ENCODE measurements at places on chromosomes 4 and X. TPM values are rescaled to one million over a fixed set of nuclear protein-coding genes. Genes with fewer than 3 reads are reported as not detected.

SYN1 gene
- not detected for total RNA-seq

ADAMTS3 gene
- total RNA-seq: 2.9 TPM

CLTRN gene
- total RNA-seq: 0.59 TPM

RAB40AL gene
- 2.0 TPM for total RNA-seq

GRCh38 chr4:133823177-133823576 is 378.4 kb downstream of the PABPC4L start:
- no peak for DNase-seq
- no peak overlapping the region for H3K4me3 ChIP-seq
- H3K4me1 ChIP-seq: no peaks in the 10 kb centered on the region
- H3K27ac ChIP-seq: no peak overlapping the region
- H3K27me3 ChIP-seq: no peaks in the 10 kb centered on the region

HHIP gene
- total RNA-seq: under 0.01 TPM

SOWAHD gene
- 1.9 TPM for total RNA-seq

DCAF12L1 gene
- not detected for total RNA-seq

GRCh38 chr4:139622901-139623381 is 42.7 kb upstream of the MGST2 start:
- no peak overlapping the region for H3K27ac ChIP-seq
- no peaks in the 10 kb centered on the region for H3K4me1 ChIP-seq
- DNase-seq: no peak
- H3K4me3 ChIP-seq: no peak overlapping the region

DNA sequence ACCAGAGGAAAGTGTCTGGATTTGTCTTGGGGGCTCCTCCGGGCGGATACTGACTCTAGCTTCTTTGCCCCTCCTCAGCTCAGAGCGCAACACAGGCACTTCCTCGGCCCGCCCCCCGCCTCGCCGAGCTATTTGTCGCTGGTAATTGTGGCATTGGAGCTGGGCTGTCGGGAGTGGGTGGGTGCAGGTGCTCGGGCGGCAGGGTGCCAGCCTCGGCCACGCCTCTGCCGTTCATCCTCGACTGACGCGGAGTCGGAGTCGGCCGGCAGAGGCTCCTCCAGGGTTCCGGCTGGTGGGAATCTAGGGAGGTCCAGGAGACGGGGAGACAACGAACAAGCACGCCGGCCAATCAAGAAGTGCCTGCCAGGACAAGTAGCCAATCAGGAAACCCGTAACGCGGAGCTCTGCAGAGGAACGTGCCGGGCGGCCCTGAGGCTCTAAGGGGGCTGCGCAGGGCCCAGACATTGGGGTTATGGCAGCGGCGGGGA is 3.9 kb upstream of the SYN1 start:
- H3K4me1 ChIP-seq: no peaks in the 10 kb centered on the region
- H3K27ac ChIP-seq: no peak overlapping the region
- H3K4me3 ChIP-seq: peak overlapping the region; percentile 29
- no peaks in the 10 kb centered on the region for H3K36me3 ChIP-seq

- H3K27me3 ChIP-seq: no peaks in the 10 kb centered on the region
- H3K36me3 ChIP-seq: no peaks in the 10 kb centered on the region
- DNase-seq: peak; percentile 51
- H3K4me1 ChIP-seq: no peaks in the 10 kb centered on the region
These were observed at the start of gene FAM114A1 for GRCh38 chr4:38867478-38868058. FAM114A1 (plus strand) TSS chr4:38867806; CDS start chr4:38878079, 10,273 bp downstream.

DNA sequence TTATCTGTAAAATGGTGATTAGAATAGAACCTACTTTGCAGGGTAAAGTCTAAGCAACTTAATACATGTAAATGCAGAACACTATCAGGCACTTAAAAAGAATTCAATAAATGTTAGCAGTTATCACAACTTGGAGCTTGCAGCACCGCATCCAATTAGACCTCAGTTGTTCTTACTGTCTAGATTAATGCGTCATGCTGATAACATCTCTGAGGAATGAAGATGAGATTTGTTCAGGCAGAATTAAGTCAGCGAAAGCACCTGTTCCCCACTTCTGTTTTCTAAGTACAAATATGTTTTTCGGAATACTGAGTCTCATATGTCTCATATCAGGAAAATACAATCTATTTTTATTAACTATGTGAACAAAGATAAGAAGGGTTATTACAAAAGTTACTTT is 58.7 kb downstream of the TMA16 start:
- DNase-seq: no peak
- H3K4me1 ChIP-seq: no peaks in the 10 kb centered on the region
- H3K36me3 ChIP-seq: no peaks in the 10 kb centered on the region
- H3K4me3 ChIP-seq: no peak overlapping the region

GRCh38 chrX:15343075-15343476 is 7.8 kb upstream of the PIGA start:
- DNase-seq: no peak
- no peaks in the 10 kb centered on the region for H3K36me3 ChIP-seq
- H3K27me3 ChIP-seq: peaks cover 48% of the 10 kb centered on the region
- H3K27ac ChIP-seq: no peak overlapping the region
- no peak overlapping the region for H3K4me3 ChIP-seq
- H3K4me1 ChIP-seq: no peaks in the 10 kb centered on the region

DNAAF6 gene
- total RNA-seq: not detected

GRCh38 chr4:143089291-143089690 is 95.4 kb upstream of the USP38 start:
- no peaks in the 10 kb centered on the region for H3K27me3 ChIP-seq
- H3K27ac ChIP-seq: no peak overlapping the region
- H3K36me3 ChIP-seq: no peaks in the 10 kb centered on the region
- no peak for DNase-seq
- no peak overlapping the region for H3K4me3 ChIP-seq

- no peak overlapping the region for H3K4me3 ChIP-seq
- no peaks in the 10 kb centered on the region for H3K27me3 ChIP-seq
- no peak overlapping the region for H3K27ac ChIP-seq
- H3K4me1 ChIP-seq: no peaks in the 10 kb centered on the region
These were observed 418.2 kb downstream of the STIM2 start for GRCh38 chr4:27278615-27279375.

DNA sequence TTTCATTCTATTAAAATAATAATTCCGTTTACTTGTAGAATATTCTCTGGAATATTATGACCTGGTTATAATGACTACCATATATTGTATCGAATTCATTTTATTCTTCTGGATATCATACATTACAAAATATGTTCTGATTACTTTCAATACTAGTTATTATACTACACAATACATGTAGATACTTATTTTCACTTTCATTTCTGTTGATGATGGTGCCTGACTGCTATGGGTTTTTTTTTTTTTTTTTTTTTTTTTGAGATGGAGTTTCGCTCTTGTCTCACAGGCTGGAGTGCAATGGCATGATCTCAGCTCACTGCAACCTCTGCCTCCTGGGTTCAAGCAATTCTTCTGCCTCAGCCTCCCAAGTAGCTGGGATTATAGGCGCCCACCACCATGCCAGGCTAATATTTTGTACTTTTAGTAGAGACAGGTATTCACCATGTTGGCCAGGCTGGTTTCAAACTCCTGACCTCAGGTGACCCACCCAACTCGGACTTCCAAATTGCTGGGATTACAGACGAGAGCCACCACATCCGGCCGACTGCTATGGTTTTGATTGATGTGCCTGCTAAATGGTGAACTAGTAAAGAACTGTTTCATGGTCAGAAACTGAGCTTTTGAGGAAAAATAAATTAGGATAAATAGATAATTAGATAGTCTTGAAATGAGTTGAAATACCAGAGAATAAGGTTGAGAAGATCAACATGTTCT is 39.5 kb downstream of the PCDH10 start:
- H3K4me1 ChIP-seq: no peaks in the 10 kb centered on the region
- H3K27me3 ChIP-seq: no peaks in the 10 kb centered on the region
- H3K36me3 ChIP-seq: no peaks in the 10 kb centered on the region
- H3K27ac ChIP-seq: no peak overlapping the region
- no peak for DNase-seq

DNA sequence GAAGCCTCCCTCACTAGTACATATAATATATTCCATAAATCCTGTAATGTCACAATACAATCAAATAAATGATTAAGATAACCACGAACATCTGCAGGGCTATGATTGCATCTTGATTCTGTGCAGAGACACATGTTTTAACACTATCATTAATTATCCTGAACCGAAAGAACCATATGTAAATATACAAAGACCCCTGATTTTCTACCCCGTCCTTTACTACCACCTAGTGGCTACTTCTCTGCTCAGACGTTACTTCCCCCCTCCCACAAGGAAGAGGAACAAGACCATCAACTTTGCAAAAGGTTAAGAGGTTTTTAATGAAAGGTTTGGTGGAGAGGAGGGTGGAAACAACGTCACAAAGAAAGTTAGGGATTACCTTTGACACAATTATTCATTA is 134.0 kb downstream of the COL4A6 start:
- no peaks in the 10 kb centered on the region for H3K4me1 ChIP-seq
- no peaks in the 10 kb centered on the region for H3K36me3 ChIP-seq
- peaks cover 50% of the 10 kb centered on the region for H3K27me3 ChIP-seq

DNA sequence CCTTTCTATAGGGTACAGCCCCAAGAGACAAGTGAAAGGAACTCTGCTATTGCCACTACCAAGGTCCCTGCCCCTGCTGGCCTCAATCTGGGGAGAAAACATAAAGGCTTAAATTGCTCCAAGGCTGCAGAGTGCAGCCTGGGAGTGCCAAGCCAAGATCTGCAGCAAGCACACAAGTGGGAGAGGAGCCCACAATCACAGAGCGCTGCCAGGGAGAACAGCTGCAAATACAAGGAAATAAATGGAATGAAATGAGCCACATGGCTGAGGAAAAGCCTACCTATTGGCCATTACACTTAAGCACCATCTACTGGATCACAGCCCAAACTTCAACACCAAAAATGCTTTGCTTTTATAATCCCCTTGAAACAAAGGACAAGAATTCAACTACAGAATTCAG is 582.4 kb downstream of the FAM133A start:
- DNase-seq: no peak
- no peak overlapping the region for H3K27ac ChIP-seq
- no peaks in the 10 kb centered on the region for H3K4me1 ChIP-seq
- no peaks in the 10 kb centered on the region for H3K36me3 ChIP-seq
- H3K4me3 ChIP-seq: no peak overlapping the region

- H3K4me3 ChIP-seq: no peak overlapping the region
- DNase-seq: no peak
- no peaks in the 10 kb centered on the region for H3K36me3 ChIP-seq
- H3K27ac ChIP-seq: no peak overlapping the region
- no peaks in the 10 kb centered on the region for H3K27me3 ChIP-seq
These were observed 2144.7 kb downstream of the PCDH7 start for GRCh38 chr4:32864713-32865351.

UGT2B10 gene
- total RNA-seq: not detected

GRCh38 chr4:152628128-152628527 is 51.7 kb downstream of the TMEM154 start:
- no peaks in the 10 kb centered on the region for H3K36me3 ChIP-seq
- no peak overlapping the region for H3K4me3 ChIP-seq
- H3K27me3 ChIP-seq: no peaks in the 10 kb centered on the region
- H3K27ac ChIP-seq: peak overlapping the region; percentile 82
- H3K4me1 ChIP-seq: no peaks in the 10 kb centered on the region

- H3K27ac ChIP-seq: peak overlapping the region; percentile 43
- no peaks in the 10 kb centered on the region for H3K27me3 ChIP-seq
- no peak for DNase-seq
- H3K4me1 ChIP-seq: no peaks in the 10 kb centered on the region
- H3K36me3 ChIP-seq: no peaks in the 10 kb centered on the region
These were observed 173.9 kb upstream of the PGRMC2 start for GRCh38 chr4:128461291-128462102.

DNA sequence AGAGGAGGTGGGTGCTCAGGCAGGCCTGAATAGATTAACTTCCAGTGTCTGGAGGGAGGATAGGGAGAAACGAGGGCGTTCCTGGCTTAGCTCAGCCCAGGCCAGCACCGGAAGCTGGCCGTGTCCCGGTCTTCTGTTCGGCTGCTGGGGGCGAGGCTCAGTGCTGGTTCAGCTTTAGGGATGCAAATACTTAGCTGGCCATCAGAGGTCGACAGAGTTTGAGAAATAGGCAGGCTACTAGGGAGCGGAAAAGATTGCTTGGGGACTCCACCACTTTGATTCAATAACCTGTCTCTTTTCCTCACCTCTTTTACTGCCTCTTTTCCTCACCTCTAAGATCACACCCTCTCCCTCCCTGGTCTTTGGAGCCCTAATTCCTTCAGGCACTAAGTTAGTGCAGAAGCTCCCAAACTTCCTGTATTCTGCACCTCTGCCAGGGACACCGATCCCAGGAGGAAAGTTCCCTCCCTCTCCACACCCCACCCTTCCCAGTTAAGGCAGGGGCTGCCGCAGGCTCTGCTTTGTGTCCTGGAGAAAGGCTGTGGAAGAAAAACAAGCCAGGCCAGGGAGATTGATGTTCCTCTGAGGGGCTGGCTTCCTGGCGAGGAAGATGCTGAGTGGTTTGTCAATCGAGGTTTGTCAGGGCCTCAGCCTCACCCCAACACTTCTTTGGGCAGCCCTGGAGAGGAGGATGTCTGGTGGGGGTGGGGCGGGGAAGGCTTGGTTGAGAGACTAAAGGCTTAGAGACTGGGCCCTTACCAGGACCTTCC is 6.0 kb upstream of the EFNB1 start:
- no peak for DNase-seq
- H3K4me3 ChIP-seq: no peak overlapping the region
- no peak overlapping the region for H3K27ac ChIP-seq
- H3K4me1 ChIP-seq: no peaks in the 10 kb centered on the region
- no peaks in the 10 kb centered on the region for H3K36me3 ChIP-seq
- no peaks in the 10 kb centered on the region for H3K27me3 ChIP-seq

MAP7D2 gene
- 0.48 TPM for total RNA-seq

DNA sequence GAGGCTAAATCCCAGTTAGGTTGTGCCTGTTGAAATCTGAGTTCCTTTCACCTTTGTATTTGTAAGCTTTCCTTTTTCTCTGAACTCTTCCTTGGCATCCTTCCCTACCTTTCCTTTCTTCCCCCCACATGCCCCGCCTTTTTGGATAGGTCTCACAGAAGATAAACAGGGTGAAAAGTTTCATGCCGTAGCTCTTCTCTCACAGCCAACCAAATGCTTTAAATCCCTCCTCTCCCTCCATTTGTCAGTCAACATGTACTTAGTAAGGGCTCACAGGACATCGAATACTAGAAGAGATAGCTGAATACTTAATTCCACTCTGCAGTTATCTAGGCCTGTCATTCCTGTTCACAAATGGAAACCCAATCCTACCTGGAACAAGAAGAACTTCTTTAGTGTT is 107.1 kb upstream of the BMPR1B start:
- H3K27me3 ChIP-seq: no peaks in the 10 kb centered on the region
- no peak overlapping the region for H3K4me3 ChIP-seq
- DNase-seq: no peak
- H3K36me3 ChIP-seq: no peaks in the 10 kb centered on the region
- H3K27ac ChIP-seq: no peak overlapping the region
- H3K4me1 ChIP-seq: no peaks in the 10 kb centered on the region

GRCh38 chr4:32503241-32503640 is 1783.1 kb downstream of the PCDH7 start:
- no peak for DNase-seq
- H3K27me3 ChIP-seq: no peaks in the 10 kb centered on the region
- H3K27ac ChIP-seq: no peak overlapping the region
- no peaks in the 10 kb centered on the region for H3K4me1 ChIP-seq
- H3K4me3 ChIP-seq: no peak overlapping the region

TMEM271 gene
- not detected for total RNA-seq

PTPN13 gene
- total RNA-seq: 49.6 TPM

DNA sequence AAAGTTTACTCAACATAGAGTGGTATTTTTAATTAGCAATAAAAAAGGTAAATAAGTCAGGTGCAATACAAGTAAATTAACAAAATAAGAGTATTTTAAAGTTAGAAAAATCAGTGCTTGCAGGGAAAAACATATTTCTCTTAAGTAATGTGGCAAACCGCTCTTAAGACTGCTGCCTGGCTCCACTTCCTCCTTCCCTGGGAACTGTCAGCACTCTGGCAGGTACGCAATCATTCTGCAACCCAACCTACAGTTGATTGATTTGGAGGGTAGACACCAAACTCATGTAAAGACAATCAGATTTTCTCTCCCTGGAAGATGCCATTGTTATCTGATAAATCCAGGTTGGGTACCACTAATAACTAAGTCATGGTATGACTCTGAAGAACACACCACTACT is 63.9 kb downstream of the PPP3CA start:
- no peaks in the 10 kb centered on the region for H3K27me3 ChIP-seq
- H3K4me1 ChIP-seq: no peaks in the 10 kb centered on the region
- H3K27ac ChIP-seq: no peak overlapping the region

Data from breast epithelium (tissue), 4 donors.